Activated T-cell treated with anti-CD3 and anti-CD28 coated beads, Interleukin-2, amount 50 U/mL, for 48 hours (primary cell): ENCODE measurements at places on chromosomes 5 and 9.

DNA sequence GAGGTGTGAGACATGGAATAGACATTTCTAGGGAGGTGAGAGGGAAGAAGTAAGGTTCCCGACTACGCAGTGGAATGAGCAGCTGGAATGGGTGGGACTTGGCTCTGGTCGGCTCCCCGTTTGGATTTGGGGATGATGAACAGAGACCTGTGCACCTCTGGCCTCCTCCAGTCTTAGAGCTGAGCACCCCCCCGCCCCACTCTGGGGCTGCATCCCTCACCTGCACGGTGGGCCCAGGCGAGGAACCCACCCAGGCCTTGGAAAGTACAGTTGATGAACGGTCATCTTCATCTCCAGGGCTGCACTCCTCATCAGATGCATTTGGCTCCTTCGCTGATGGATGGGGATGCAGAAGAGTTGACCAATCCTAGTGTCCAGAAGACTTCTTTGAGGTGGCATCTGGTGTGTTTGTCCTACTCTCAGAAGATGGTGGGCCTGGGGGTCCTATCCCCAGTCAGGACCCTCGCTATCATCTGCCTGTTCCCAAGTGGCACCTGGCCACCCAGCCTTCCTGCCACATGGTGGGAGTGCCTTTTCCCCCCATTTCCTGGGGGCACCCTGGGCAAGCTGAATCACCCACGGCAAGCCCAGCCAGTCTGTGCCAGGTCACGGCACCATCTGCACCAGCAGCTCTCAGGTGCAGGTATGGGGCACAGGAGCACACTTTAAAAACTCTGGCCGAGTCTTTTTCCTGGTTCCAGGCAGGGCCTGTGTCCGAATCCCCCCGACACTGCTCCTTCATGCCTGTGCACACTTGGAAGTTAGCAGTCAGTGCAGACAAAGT is 70.5 kb downstream of the GTF3C4 start:
- no peak for DNase-seq

DNA sequence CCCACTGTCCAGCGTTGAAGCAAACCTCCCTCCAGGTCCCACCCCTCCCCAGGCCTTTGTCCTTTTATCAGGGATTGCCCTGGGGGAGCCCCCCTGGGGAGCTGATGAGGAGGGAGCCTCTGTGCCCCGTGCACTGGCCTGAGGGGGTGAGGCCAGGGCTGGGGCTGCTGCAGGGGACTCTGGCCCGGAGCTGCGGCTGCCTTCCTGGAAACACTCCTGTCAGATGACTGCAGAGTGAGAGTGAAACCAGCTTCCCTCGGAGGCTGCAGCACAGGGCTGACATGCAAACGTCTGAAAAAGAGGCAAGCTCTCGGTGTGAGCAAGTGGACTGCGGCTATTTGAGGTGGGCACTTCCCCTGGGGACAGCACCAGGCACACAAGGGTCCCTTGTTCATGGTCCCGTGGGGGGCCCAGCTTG is 4.6 kb upstream of the TRAF2 start:
- peak; percentile 79 for DNase-seq

- no peak for DNase-seq
Observed at GRCh38 chr5:177430972-177431316, 4.5 kb downstream of the GRK6 start.

DNA sequence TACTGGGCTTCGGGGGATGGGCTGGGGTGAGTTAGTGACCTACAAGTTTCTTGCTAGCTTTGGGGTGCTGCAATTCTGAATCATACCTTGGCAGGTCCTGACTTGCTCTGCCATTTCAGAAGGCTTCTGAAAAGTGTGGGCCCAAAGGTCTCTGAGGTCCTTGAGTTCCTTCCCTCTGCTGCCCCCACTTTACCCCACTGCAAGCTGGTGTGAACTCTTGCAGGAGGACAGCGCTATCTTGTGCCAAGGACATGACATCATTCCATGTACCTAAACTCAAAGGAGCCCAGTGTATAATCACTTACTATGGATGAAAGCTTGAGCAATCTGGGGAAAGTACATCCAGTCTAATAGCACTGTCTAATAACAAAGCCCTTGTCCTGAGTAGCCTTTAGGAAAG is 157.4 kb downstream of the RMI1 start:
- DNase-seq = no peak

DNA sequence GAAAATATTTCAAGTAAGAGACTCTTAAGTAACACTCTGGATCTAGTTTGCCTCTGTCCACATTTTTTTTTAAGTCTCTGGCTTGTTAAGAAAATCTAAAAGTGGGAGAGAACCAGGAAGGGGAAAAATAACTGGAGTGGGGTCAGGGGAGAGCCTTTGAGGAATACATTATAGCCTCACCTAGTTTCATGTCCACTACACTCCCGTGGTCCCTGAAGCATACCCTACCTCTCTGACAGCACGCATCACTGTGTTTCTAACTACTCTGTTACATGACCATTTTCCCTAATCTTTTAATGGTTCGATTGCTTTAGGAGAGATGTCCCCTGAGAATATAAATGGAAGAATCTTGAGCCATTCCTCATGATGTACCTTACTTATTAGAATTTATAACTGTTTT is 318.3 kb downstream of the TMEM167A start:
- DNase-seq = no peak

GRCh38 chr5:95532415-95532814 is 22.4 kb downstream of the SKIC3 start:
- DNase-seq = no peak

- DNase-seq = no peak
Observed at GRCh38 chr5:151900891-151901290, 23.8 kb downstream of the GLRA1 start.

GRCh38 chr5:150061538-150061995 is 24.8 kb downstream of the CSF1R start:
- DNase-seq = no peak

- no peak for DNase-seq
Observed at GRCh38 chr9:91103931-91104330, 257.8 kb downstream of the AUH start.

GRCh38 chr9:137308057-137308619 is 6.1 kb upstream of the NRARP start:
- DNase-seq = no peak

- DNase-seq = no peak
Observed at GRCh38 chr5:68246802-68247201, 31.2 kb downstream of the PIK3R1 start.

- DNase-seq = no peak
Observed at GRCh38 chr9:34519321-34520020, 3.3 kb downstream of the ENHO start.

DNA sequence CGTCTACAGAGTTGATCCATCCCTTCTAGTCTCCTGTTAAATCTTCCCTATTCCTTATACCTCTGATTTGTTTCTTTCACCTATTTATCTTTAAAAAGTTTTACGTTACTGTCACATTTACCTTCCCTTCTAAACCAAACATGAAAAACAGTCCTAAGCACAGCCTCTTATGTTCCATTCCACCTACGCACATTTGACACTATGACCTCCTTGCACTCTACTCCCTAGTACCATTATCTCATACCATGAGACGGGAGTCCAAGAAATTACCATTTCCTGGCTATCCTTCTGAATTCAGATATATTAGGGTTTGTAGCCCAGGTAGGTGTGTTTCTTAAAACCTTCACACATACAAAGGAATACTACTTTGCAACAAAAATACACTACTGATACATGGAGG is 25.1 kb downstream of the FNIP1 start:
- DNase-seq = no peak

- DNase-seq = no peak
Observed at GRCh38 chr5:52148679-52149078, 639.0 kb upstream of the ITGA1 start.

DNA sequence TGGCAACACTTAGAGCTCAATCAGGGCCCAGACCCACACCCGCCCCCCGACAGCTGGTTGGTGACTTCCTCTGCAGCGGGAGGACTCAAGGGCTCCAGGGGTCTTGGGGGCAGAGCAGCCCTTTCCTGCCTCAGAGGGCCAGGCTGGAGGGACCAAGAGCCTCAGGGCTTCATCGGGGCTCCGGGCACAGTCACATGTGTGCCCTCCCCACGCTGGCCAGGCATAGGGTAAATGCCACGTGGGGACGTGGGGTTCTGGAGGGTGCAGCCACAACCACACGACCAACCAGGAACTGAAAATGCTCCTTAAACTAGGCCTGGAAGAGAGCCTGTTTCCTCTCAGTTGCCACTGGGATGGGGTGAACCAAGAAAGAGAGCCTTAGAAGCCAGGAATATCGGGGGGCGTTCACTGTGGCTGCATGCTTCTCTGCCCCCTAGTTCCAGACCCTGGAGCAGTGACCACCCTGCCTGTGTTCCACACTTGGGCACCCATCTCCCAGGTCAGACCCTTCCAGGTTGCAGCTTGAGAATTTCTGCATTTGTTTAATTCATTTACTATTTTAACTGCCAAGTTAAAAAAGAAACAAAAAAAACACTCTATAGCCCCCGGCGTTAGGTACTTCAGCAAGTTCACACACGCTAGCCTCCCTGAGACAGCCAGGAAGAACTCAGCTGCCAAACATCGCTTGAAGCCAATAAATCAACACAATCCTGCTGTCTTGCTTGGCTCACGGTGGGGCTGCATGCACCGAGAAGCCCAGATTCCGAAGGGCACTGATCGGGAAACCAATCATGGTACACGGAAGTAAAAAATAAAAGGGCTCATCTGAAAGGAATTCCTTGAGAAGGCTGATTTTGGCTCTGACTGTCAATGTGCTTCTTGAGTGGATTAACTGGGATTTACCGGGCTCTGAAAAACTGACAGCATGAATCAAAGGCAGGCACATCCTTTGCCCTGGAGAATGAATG is 56.1 kb upstream of the PHYKPL start:
- no peak for DNase-seq

- DNase-seq = peak; percentile 80
Observed at GRCh38 chr9:95874989-95875304, 544 bp upstream of the ERCC6L2 start.

GRCh38 chr9:137085920-137086530 is 760 bp upstream of the MAN1B1 start:
- DNase-seq = no peak

- DNase-seq = peak; percentile 21
Observed at GRCh38 chr9:4490705-4491625, 697 bp downstream of the SLC1A1 start.

GRCh38 chr5:127924606-127925005 is 159.0 kb upstream of the SLC12A2 start:
- DNase-seq = no peak

GRCh38 chr9:93630806-93631411 is 54.5 kb downstream of the PHF2 start:
- DNase-seq = peak; percentile 5

DNA sequence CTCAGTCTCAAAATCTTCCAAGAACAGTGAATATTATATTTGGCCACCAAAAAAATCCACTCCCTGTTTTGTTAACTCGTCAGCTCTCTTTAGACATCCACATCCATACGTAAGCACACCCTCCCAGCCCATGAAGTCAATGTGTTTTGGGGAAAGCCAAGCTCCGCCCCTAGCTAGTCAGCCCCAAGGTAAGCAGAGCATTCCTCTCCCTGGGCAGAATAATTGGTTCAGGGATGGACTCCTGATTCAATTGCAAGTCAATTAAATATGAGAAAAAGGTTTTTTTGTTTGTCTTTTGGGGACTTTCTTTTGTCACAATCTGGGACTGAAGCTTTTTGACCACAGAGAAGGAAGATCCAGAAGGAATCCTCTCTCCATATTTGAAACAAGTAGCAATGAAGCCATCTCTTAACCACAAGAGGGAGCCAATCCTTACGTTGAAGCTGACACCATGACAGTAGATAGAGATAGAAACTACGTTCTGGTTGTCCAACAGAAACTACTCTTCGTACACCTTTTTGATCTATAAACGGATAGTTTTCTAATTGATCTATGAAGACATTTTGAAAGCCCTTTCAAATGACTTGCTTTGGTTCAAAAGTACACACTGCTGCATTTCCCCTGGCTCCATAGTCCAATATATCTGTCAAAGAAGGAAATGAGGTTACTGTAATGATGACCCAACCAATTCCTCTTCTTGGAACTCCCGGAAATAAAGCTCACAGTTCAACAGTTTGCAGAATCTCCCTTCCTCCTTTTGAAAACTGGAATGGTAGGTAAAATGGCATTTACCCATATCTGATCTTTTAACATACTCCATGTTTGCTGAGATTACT is 166.4 kb downstream of the TLE1 start:
- DNase-seq = no peak

DNA sequence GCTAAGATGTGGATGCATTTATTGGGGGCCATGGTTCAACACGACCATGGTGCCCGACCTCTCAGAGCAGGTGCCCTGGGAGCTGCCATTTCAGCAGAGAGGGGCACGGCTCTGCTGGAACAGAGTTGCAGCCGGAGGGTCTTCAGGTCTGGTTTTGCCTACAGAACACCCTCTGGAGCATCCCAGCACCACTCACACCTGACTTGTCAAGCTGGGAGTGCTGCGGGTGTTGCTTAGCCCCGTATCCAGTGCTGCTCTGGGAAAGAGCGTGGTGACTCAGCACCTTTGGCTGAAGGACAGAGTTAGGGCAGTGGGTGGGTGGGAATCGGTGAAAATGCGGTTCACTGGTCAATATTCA is 36.5 kb upstream of the IRX4 start:
- DNase-seq = no peak

DNA sequence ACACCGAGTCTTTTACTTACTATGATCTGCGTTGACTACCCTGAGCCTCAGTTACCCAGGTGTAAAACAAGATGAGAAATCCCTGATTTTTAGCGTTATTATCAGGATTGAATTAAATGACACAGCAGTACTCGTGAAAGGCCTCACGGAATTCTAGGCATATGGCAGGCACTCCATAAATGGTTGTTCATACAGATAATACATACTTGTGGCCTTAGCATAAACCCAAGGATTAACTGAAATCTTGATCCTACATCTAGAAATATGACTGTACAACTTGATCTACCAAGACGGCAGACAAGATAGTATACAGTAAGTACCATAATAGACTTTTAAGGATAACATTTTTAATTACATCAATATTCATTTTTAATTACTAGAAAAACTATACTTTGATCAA is 409.8 kb downstream of the BNC2 start:
- no peak for DNase-seq

DNA sequence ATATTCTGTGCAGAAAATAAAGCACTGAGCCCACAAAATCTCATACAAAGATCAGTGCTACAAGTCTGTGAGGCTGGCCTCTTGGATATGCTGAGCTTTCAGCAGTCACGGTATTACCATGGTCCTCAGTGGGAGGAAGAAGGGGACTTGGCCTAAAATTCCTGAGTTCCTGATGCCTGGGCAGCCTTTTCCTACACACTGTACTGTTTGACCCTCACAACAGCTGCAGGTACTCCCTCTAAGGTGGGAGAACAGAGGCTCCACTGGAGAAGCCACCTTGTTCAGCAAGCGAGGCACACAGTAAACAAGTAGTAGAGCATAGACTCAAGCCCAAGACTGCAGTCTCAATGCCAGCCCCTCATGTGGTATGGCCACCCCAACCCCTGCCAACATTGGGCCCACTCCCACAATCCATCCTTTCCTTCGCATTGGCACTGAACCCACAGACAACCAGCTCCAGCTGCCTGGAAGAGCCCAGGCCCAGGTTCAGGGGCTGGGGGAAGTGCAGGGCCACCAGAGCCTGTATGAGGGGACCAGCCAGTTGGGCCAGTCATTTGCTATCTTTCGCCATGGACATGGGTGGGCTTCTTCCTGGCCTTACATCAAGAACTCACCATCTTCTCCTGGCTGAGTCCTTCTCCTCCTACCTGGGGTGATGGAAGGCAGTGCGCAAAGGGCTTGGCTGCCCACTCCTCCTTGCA is 14.3 kb downstream of the ACSL6 start:
- DNase-seq = no peak
